ENCODE measurements at places on chromosomes 6 and 20.

GRCh38 chr20:59992526-59993084, 34.4 kb downstream of the CDH26 start:
- DNase-seq: no peak

DNA sequence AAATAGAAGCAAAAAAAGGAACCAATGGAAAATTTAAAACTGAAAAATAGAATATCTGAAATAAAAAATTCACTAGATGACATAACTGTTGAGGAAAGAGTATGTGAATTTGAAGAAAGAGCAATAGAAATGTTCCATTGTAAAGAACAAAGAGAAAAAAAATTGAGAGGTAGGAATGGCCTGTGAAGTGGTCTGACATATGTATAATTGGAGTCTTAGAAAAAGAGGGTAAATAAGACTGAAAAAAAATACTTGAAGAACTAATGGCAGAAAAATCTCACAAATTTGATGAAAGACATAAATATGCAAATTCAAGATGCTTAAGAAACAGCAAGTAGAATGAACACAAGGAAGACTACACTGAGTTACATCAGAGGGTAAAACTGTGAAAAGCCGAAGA, 93.4 kb downstream of the QKI start:
- DNase-seq: no peak

DNA sequence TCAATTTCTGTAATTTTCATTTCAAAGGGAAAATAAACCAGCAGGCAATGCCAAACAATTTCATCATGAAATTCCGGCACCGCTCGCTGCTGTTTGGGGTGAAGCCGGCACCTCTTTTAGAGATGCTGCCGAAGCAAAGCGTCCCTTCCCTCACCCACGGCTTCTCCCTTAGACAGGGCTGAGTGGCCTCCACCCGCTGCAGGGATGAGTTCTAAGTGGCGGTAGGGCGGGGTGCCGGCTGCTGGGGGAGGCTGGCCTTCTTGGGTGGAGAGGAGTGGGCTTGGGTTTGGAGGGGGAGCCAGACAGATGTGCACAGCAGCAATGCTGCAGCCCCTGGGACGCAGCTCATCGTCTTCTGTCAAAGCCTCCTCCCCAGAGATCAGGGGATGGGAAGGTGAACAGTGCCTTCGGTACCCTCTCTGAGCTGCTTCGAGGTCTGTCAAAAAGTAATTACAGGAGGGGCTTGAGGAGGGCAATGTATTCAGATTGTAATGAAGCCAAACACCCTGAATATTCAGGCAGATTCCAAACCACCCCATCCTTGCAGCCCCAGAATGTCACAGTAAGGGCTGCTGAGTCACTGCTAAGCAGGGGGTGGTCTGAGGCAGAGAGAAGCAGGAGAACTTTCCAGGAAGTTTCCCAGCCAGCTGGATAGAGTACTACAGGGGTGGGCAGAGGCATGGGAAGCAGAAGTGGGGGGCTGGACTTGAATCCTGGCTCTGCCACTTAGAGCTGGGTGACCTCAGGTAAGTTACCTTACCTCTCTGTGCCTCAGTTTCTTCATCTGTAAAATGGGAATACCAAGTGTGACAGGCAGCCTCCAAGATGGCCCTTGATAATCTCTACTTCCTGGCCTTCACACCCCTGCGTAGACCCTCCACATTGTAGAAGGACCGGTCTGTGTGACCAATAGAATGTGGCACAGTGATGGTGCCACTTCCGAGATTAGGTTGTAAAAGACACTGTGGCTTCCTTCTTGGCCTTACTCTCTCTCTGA, 96.6 kb downstream of the SULF2 start:
- no peak for DNase-seq

GRCh38 chr20:40390654-40391053, 298.4 kb downstream of the MAFB start:
- no peak for DNase-seq

- no peak for DNase-seq
These were observed 40.1 kb upstream of the PTCHD4 start for GRCh38 chr6:48151142-48151541.

GRCh38 chr6:21085643-21086042, 507.9 kb upstream of the SOX4 start:
- DNase-seq: no peak

GRCh38 chr6:105898286-105898685, 187.8 kb upstream of the PRDM1 start:
- DNase-seq: no peak

All from GM12892 (cell line).